ENCODE measurements at places on chromosomes 12 and 14.
A peak's percentile ranks its signal among the peaks of the same experiment; 100 is the strongest.

DNA sequence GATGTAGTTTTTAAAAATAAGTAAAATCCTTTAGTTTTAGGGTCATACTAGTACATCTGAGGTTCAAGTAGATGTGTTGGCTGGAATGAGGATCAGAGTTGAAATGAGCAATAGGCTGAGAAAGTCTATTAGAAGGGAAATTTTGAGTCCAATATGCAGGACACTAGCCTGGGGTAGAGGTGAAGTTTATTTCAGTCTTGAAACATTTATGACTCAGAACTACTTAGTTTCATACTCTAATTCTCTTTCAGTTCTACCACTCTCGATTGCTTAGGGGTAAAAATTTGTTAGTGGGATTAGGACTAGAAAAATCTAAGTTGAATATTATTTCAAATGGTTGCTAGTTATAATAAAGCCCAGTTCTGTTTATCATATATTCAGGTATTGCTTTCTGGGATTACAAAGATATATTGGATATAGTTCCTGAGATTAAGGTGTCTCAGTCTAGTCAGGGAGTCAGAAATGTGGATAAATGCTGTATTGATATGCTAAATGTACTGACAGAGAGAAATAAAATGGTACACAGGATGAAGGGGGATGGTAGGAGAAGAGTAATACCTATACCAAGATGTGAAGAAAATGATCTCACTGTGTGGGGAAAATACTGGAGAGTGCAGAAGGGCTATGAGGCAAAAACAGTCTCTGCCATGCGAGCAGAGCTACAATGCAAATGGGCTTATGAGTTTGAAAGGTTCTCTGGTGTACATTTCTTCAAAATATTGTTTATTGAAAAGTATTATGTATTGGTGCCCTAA lies 395.8 kb upstream of the FBXO33 start:
- no peak for DNase-seq

DNA sequence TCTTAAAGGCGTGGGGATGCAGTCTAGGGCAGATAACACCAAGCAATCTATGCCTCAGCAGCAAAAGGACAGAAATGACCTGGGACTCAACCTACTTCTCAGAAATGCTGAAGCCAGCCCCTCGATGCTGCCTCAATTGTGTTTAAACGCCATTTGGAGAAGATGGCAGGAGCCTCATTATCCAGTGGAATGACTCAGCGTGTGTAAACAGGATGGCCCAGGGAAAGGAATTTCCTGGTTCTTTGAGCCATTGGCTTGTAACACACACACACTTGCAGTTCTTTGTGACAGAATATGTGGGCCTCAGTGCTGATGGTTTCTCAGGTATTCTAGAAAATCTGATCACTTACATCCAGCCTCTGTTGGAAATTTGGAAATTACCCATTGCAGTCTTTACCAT lies 154.3 kb downstream of the NTF3 start:
- DNase-seq, result no peak

GRCh38 chr12:100123316-100124095 lies 19.2 kb downstream of the BLTP3B start:
- no peak for DNase-seq

- DNase-seq, result no peak
Measured at GRCh38 chr12:1863823-1864222, 43.5 kb downstream of the LRTM2 start.

GRCh38 chr12:42957136-42957535 lies 367.6 kb upstream of the PRICKLE1 start:
- DNase-seq, result no peak

DNA sequence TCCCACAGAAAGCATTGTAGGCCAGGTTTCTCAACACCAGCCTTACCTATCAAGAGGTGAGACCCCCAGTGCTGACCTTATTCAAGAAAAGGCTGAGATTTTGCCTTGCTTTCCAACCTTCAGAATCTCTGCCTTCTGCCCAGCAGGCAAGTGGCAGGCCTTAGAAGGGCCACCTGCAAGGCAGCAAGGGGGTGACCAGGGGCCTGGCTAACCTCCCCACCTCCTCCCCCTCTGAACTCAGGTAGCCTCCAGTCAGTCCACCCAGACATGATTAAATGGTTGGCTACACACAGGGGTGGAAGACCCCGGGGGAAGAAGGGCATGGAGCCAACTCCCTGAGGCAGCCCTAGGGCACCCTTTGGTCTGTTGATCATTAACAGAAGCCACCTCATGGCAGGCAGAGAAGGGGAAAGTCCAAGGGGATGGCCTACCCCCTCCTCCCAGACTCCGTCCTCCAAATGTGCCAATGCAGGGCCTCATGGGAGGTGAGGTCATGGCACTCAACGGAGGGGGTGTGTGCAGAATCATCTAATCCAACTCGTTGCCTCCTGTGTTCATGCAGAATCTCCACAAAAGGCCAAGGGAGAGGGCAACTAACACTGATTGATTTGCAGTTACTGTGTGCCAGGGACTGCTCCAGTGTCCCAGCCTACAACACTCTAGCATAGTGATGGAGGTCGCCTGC lies 8.5 kb downstream of the ZFP36L1 start:
- peak; percentile 87 for DNase-seq

DNA sequence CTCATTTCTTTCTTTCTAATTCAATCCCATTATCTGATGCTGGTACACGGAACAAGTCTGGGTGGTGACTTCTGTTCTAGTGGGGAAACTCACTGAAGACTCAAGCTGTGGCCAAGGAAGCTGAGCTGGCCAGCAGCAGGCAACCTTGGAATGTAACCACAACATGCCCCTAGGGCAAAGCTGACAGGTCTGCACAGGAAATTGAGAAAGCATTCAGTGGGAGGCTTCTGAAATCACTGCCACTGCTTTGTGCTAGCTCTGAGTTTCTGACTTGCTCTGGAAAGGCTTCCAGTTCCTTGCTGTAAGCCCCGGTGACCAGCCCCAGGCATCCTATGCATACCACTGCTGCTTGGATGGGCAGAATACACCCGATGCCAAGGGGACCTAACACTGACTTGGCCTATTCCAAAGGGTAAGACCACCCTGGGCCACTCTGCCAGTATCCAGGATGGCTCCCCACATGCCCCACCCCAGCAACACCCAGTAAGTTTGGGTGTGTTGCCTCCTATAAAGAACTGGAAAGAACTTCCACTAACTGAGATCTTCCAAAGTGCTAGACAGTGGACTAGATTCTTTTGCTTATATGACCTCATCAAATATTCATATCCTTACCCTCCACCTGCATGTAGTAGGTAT lies 84.5 kb upstream of the CDKN3 start:
- no peak for DNase-seq

GRCh38 chr12:57850854-57851430 lies 4.4 kb upstream of the CTDSP2 start:
- DNase-seq, result no peak

- DNase-seq, result no peak
Measured at GRCh38 chr12:57775563-57776246, 3.3 kb downstream of the EEF1AKMT3 start.

GRCh38 chr14:24959791-24960331 lies 90.1 kb downstream of the STXBP6 start:
- no peak for DNase-seq

DNA sequence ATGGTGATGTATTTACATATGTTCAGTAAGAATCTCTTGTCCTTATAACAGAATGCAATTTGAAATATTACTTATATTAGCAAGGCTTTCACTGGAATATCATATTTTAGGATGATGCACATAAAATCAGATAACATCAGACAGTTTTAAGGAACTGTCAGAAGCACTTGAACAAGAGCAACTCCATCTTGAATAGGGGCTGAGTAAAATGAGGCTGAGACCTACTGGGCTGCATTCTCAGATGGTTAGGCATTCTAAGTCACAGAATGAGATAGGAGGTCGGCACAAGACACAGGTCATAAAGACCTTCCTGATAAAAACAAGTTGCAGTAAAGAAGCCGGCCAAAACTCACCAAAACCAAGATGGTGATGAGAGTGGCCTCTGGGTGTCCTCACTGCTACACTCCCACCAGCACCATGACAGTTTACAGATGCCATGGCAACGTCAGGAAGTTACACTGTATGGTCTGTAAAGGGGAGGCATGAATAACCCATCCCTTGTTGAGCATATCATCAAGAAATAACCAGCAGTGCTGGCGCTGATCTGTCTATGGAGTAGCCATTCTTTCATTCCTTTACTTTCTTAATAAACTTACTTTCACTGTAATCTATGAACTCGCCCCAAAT lies 27.6 kb upstream of the ETV6 start:
- no peak for DNase-seq

Measured in vagina (tissue), 2 donors.